ENCODE measurements at places on chromosomes 3 and 15.

GRCh38 chr15:81031203-81031602, 30.5 kb downstream of the TLNRD1 start:
- no peak for DNase-seq

GRCh38 chr15:29708519-29708918, 113.7 kb downstream of the TJP1 start:
- DNase-seq, result no peak

GRCh38 chr15:38671006-38671387, 106.4 kb upstream of the RASGRP1 start:
- DNase-seq, result no peak

GRCh38 chr15:40953713-40954074, 423 bp downstream of the CHAC1 start:
- no peak for DNase-seq

- peak; percentile 46 for DNase-seq
These were observed 20.3 kb upstream of the LPP start for GRCh38 chr3:188133646-188134045.

DNA sequence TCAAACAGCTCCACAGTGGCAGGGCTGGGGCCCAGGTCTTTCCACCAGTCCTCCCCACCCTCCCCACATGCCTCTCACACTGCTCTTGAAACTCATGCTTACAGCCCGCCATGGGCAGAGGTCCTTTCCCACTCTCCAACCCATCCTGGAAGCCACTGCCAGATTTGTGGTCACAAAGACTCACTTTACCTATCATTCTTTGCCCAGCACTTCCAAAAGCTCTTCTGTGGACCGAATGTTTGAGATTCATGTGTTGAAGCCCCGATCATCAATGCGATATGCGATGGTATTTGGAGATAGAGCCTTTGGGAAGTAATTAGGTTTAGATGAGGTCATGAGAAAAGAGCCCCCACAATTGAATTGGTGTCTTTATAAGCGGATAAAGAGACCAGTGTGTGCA, 247.8 kb downstream of the VPS13C start:
- DNase-seq, result no peak

- DNase-seq, result peak; percentile 35
These were observed 625.8 kb downstream of the OTOL1 start for GRCh38 chr3:162122405-162122804.

DNA sequence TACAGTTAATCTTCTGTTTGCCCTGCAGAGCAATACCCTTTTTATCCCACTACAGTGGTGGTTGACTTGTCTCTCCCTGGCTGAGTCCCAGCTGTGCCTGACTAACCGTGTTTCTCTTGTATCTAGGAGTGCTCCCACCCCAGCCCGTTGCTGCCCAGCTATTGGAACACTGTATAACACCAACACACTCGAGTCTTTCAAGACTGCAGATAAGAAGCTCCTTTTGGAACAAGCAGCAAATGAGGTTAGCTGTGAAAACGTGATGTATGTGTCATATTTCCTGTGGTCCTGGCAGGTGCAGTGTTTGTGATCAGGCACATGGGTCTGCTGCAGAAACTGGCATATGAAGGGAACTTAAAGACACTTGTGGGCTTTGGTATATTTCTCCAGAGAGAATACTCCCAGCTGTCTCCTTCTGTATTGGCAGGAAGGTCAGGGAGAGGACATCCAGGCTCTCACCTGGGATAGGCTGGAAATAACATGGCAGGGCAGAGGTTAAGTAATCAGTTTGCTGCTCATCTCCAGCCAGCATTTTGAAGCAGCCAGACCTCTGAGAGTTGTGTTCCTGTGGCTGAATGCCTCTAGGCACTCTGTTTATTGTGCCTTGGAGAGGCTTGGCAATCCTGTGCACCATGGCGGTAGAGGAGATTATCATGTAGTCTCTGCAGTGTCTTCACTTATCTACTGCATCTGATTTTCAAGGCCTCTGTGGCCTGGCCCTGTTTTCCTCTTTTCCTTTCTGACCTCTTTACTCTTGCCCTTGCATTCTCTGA, 34.8 kb downstream of the ATG7 start:
- peak; percentile 49 for DNase-seq

GRCh38 chr3:170740726-170741591, 129.0 kb downstream of the RPL22L1 start:
- DNase-seq, result peak; percentile 72

GRCh38 chr3:112333002-112333380, at the start of gene CD200:
CD200 (plus strand) TSS chr3:112333156; CDS start chr3:112333213, 57 bp downstream.
- peak; percentile 16 for DNase-seq

DNA sequence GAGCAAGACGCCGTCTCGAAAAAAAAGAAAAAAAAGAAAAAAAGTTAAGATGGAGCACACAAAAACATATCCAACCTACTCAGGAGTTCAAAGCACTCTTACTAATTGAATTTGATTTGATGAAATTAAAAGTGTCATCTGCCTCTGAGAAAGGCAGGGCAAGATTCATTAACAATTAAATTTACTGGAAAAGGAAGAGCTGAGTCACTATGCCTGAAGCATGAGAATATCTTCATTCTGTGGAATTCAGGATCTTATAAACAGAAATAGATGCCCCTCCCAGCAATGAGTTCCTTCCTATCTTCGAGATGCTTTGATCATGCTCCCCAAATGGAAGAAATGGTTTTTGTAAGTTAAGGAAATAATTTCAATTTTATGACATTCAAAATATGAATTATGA, 61.0 kb upstream of the ST3GAL6 start:
- peak; percentile 55 for DNase-seq

- DNase-seq, result no peak
These were observed 36.6 kb downstream of the LNP1 start for GRCh38 chr3:100437721-100438622.

Data from IMR-90 (cell line).